ENCODE measurements at places on chromosomes 2 and 18.

DNA sequence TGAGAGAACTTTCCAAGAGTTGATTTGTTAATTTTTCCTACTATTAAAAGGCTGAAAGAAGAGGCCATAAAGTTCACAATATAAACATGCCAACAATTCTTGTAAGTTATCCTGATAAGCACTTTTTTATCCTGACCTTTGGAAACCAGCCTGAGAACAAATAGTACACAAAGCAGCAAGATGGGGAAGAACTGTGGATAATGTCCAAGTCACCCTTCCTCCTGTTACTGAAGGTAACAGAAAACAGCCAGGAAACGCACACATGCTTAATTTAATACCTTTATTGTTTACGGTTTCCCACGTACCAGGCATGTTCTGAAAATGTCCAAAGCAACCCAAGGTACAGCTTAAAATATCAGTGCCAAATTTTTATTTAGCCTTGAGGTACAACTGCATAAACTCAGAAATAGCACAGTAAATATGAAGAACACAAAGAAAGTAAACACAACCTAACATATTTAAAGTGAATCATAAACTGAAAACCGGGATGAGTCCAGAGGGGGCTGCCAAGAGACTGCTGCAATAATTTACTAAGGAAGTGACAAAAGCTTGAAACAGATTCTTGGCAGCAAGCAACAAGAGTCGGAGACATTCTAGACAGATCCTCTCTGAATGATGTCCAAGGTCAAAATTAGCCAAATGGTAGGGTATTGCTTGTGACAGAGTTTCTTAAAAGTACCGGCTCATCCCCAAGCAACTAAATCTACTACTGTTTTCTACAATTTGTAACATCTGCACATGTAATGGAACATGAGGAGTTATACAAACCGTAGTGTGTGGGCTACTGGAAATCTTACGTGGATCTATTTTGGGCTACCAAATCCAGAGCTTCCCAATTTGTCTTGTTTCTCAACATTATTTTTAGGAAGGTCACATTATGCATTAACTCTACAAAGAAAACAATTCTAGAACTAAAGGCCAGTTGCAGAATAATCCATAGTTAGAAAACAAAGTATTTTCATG lies 93.2 kb downstream of the CABYR start:
- no peak for DNase-seq

DNA sequence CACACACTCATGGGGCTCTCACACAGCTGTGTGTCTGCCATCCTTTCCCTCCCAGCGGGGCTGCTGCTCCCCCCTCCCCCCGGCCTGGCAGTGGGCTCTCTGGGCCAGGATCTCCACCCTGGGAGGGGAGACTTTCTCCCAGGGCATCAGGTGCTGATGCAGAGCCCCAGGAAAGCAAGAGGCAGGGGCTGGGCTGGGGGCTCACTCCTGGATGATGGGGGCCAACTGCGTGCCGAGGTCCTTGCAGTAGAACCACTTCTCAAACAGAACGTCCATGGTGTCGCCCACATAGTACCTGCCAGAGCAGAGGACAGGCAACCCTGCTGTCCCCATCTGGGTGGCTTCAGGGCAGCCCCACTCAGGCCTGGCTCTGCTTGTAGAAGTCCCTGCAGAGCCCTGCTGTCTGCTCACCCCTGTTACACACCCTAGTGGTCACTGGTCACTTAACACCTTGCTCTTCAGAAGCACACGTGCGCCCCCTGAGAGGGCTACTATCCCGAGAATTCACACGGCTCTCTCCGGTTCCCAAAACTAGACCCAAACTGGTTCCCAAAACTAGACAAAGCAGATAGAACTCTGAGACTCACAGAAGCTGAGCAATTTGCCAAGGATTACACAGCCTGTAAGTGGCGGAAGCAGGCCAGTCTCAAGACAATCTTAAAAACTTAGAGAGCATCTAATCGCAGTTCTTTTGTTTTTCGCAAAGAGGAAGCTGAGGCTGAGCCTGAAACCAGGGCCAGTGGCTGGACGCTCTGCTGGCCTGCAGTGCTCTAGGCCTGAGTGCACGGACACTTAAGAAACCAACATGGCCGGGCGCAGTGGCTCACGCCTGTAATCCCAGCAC lies 6.6 kb upstream of the OXER1 start:
- DNase-seq = peak; percentile 94

- DNase-seq = no peak
Observed at GRCh38 chr2:86818114-86818801, 27.5 kb upstream of the CD8A start.

DNA sequence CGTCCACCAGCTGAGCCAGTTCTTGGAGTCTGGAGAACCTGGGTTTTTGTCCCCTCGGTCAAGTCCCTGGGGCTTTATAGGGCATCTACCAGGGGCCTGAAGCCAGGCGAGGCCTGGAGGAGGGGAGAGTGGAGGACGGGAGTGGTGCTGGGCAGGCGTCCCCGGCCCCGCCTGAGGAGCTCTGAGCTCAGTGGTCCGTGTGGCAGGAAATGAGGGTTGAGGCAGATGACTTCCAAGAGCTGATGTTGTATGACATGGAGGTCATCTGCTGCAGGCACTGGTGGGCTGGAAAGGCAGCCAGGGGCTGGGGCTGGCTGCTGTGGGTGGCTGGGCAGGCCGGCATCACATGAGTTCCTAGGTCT lies 118.5 kb upstream of the HS6ST1 start:
- DNase-seq = no peak

- DNase-seq = peak; percentile 77
Observed at GRCh38 chr18:48771641-48772375, 179.0 kb downstream of the SMAD7 start.

GRCh38 chr2:118632921-118633320 lies 214.5 kb downstream of the EN1 start:
- DNase-seq = peak; percentile 23

DNA sequence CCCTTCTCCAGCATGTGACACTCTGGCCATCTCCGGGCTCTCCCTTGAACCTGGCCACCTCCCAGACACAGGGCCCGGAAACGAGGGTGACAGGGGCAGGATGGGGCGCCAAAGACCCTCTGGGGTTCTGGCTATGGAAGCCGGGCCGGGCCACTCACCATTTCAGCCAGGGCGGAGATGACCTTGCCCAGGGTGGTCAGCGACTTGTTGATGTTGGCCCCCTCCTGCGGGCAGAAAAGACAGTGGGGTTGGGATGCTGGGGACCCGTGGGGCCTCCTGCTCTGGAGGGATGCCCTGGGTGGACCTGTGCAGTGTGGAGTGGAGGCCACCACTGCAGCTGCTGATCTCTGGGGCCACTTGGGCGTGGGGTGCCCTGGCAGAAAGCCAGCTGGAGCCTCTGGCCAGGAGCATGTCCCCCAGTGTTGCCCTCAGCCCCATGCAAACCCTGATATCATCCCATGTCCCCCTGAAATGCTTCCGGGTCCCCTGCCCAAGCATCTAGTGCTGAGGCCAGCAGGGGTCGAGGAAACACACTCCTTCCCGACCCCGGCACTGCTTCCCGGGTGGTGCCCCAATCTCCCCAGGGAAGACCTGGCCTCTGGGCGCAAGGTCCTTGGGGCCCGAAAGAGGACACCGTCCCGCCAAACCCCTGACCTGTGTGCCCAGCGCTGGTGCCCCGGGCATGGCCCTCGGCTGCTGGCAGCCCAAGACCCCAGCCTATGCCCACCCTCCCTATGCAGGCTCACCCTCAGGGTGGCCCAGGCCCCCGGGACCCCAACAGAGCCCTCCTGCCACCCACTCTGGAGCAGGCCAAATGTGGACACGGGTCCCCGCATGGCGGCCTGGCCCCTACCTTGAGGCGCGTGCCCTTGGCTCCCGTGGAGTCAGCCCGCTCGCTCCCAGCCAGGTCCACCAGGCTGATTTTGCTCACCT lies 36.9 kb downstream of the KIF1A start:
- no peak for DNase-seq

Data from H7 (cell line).